ENCODE measurements at places on chromosomes 7 and 10.

GRCh38 chr10:74163319-74164068, 12.5 kb downstream of the ADK start:
- DNase-seq, result no peak

GRCh38 chr7:149459540-149460452, 1.1 kb downstream of the ZNF777 start:
- DNase-seq, result no peak

- no peak for DNase-seq
Observed at GRCh38 chr7:17021205-17021604, 139.4 kb upstream of the AGR3 start.

- no peak for DNase-seq
Observed at GRCh38 chr10:77804371-77804770, 122.2 kb downstream of the DLG5 start.

DNA sequence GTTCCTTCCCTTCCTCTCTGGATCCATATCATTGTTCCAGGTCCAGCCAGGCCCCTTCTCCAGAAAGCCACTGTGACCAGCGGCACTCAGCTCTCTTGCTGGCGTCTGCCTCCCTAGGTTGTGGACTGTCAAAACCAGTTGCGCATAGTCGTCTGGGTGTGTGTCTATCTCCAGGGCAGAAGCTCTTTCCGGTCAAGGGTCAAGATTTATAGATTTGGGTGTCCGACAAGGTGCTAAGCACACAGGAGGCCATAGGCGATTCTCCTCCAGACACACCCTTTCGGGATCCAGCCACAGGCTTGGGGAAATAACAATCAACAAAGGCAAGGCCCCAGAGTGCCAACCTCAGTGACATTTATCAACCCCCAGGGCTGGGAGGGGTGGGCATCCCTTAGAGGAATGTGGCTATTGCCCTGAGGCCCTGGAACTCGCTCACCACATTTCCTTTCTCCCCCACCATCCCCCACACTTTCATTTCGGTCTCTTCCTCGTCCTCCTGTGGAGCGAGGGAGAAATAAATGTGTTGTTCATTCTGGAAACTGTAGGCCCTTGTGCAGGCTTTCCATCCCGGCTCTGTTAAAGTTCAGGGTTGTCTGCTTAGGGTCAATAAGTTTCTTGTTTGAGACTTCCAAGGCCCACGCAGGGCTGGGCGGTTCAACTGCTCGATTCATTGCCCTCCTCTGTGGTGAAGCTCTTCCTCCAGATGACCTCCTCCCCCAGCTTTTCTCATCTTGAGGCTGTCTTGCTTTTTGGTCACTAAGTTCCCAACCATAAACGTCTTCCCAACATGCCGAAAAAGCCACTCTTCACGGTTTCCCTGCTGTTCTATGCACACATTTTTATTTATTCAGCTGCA, 57.9 kb downstream of the AFAP1L2 start:
- peak; percentile 0 for DNase-seq

DNA sequence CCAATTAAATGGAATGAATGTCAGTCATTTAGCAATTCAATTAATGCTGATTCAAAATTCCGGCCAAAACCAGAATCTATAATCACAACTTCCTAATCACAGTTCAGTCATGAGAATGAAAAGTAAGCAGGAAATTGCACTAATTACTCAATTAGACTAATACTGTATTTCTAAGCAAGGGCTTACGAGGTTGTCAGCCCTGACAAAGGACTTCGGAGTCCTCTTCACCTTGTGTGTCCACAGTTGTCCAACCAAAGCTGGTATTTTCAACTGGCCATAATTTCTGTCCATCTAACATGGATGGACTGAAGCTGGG, 17.4 kb downstream of the CPA1 start:
- peak; percentile 98 for DNase-seq

DNA sequence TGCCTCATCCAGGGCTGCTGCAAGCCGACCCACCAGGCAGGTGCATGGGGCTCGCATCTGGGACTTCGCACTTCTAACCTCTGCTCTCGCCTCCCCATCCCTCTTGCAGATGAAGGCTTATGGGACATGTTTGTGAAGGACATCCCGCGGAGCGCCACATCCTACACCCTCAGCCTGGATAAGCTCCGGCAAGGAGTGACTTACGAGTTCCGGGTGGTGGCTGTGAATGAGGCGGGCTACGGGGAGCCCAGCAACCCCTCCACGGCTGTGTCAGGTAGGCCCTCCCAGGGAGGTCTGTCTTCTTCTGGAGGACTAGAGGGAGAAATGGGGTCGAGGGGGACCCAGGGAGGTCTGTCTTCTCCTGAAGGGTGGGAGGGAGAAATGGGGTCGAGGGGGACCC, 448.9 kb upstream of the FOXK1 start:
- no peak for DNase-seq

DNA sequence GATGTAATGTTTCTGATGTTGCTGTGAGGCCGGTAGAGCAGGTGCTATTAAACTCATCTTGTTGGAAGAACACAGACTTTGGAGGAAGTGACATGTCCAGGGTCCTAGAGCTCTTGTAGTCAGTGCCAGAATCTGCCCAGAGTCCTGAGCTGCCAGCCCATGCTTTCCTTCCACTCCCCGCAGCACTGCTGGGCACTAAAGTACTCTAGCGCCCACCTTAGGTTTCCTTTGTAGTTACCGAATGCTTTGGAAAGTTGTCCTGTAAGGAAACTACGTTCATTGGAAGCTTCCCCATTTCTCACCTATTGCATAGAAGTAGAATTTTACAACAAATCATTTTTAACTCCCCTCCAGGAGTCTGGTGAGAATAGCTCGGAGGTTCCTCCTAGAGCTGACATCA, 11.0 kb downstream of the ZNF862 start:
- DNase-seq, result no peak

DNA sequence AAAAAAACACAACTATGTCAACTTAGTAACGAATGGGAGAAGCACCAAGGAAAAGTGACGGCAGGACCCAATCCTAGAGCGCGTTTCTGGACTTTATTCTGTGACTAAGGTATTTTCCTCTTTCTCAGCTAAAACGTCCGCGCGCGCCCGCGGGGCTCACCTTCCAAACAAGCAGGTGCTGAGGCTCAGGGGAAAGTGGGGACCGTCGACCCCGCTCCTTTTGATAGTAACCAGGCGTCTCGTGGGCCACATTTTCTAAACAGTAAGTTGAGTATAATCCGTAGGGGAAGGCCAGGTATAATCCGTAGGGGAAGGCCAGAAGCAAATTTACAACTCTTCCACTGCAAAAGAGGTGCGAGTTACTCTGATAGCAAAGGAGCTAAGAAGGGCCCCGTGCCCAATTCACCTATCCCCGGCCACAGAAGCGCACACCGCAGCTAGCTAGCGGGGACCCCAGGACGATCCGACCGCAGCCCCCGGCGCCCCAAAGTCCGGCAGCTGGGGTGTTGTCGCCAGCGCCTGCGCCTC, 743 bp downstream of the MKI67 start:
- no peak for DNase-seq
